ENCODE measurements at places on chromosomes 6 and 20.
A peak's percentile ranks its signal among the peaks of the same experiment; 100 is the strongest.

DNA sequence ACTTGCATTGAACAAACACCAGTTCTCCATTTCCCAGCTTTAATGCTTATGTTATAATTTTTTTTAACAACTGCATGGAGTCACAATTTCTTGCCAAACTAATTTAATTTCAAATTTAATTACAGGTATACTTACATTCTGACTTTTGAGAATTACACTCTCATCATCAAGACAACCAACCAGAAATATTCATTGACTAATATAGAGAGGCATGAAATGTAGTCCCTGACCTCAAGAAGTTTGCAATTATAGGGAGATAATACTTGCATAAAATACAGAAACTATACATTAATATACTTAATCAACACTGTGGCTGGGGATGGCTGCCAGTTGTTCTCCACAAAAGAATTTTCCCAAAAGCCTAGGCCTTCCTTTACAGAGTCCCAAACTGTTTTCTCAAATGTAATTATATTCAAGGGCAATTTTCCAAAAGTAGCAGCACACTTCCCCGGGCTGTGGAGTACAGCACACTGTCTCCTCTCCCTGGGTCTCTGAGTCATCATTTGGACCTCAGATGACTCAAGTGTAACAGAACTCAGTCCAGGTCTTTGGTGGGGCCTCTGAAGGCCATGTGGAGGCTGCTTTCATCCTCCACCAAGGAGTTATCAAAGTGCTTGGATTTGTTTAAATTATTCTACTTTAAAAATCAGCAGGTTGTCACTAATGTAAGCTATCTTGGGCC is 114.1 kb downstream of the KIF16B start:
- no peak for DNase-seq

GRCh38 chr6:28082939-28083338 is 2.6 kb downstream of the ZNF165 start:
- DNase-seq, result no peak

- DNase-seq, result peak; percentile 49
Observed at GRCh38 chr6:28269492-28269891, 2.5 kb downstream of the ZSCAN26 start.

DNA sequence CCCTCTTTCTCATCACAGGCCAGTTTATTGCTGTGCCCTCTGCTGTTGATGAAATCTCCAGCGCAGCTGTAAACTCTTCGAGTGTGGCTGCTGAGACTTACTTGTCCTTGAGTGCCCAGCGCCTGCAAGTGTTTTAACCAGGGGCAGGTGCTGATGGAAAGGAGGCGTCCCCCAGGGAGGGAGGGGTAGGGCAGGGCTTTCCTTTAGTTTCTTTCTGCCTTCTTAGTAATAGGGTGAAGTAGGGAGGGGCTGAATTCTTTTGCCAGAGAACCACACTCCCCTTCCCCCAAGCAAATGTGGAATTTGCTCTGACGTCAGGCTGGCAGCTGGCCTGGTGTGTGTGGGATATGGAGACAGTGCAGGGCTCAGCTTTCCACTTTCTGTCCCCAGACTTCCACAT is 61.2 kb downstream of the IGF2R start:
- DNase-seq, result no peak

GRCh38 chr6:124294574-124295200 is 491.0 kb downstream of the NKAIN2 start:
- no peak for DNase-seq
